Fibroblast of the aortic adventitia (primary cell): ENCODE measurements at places on chromosomes 12 and 14. TPM values are rescaled to one million over a fixed set of nuclear protein-coding genes. Genes with fewer than 3 reads are reported as not detected.
A peak's percentile ranks its signal among the peaks of the same experiment; 100 is the strongest.

The BCL11B gene
- 0.09 TPM in 1 of 2 replicates, not detected in the other for total RNA-seq

The FAIM2 gene
- total RNA-seq = 12.9 and 13.8 TPM in 2 replicates

DNA sequence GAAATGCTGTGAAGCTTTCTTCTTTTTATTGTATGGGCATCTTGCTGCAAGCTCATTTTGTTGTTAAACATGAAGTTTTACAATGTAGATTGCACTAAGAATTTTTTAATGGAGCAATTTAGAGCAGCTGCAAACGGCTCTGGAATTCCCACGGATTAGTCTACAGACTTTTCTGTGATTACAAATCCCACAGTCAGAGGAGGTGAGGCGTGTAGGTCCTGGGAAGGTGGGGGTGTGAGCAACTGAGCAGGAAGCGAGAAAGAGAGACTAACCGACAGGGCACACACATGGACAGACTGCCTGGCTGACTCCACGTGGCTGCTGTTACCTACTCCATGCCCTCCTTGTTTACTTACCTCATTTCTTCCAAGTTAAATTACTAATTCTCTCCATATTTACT lies 348.5 kb downstream of the NPAS3 start:
- DNase-seq = no peak

DNA sequence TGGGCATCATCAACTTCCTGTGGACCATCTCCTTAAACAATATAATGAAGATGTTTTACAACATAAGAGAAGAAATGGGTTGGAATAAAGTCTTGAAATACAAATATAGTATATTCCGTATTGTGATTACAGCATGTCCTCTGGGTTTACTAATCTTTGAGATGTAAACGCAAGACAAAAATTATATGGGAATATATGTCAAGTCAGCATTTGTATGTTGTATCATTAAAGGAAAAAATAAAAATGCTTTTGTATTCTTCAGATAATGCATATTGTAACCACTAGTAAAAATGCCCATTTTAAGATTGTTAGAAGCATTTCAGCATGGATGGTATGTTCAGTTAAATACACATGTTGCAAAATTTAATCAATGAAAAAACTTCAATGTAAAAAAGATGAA lies 893.3 kb downstream of the FLRT2 start:
- no peak for DNase-seq

- DNase-seq = no peak
Observed at GRCh38 chr14:33230021-33230420, 291.3 kb downstream of the NPAS3 start.

DNA sequence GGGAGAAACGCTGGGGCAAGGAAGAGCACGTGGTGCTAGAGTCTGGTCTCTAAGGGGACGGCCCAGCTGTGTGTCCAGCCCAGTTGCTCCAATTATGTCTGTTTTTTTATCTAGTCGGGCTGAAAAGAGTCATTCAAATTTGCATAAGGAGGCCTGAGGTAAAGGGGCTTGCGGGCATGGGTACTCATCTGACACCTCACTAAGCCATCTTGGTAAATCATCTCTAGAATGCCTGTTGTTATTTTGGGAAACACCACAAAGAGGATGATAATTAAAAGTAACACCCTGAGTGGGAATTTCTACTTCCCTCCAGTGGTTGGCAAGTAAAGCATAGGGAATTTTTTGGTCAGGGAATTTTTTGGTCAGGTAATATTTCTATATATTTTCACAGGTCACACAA lies 196.1 kb upstream of the ALG10B start:
- no peak for DNase-seq

DNA sequence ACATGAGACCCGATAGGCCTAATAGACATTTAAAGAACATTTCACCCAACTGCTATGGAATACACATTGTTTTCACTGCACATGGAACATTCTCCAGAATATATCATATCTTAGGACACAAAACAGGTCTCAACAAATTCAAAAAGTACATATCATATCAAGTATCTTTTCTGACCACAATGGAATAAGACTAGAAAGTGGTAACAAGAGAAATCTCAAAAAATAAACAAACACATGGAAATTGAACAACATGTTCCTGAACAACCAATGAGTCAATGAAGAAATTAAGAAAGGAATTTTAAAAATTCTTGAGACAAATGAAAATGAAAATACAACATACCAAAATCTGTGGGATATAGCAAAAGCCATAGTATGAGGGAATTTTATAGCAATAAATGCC lies 208.1 kb downstream of the PTPRO start:
- DNase-seq = no peak

DNA sequence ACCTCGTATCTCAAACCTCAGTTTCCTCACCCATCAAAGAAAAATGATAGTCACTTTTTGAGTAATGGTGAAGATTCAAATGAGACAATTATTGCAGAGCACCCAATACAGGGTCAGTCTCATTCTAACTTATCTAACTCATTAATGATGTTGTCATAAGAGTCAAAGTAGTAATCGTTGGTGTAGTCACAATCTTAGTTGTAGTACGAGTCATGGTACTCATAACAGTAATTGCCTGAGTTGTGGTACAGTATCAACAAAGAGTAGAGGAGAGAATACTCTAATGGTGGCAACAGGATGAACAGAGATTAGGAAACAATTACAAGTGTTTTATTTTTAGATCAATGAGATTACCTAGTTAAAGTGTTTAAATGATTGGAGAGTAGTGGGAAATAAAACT lies 93.6 kb upstream of the TMTC2 start:
- no peak for DNase-seq

DNA sequence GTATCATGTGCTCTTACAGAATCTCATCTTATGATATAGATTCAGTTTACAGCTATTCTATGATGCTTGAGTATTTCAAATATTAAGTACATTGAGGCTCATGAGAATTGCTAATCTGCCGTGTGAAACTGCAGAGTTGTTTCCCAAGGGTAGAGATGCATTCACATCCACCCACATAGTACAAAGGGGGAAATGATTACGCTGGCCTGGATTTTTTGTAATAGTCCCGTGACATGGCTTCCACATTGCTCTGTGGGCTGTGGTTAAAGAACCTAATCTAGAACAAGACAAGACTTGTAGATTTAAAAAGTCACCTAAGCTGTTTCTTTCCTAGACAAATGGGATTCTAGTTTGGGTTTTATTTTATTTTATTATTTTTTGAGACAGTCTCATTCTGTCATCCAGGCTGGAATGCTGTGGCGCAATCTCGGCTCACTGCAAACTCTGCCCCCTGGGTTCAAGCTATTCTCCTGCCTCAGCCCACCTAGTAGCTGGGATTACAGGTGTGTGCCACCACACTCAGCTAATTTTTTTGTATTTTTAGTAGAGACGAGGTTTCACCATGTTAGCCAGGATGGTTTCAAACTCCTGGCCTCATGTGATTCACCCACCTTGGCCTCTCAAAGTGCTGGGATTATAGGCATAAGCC lies 13.0 kb upstream of the RIOX1 start:
- peak; percentile 37 for DNase-seq

- DNase-seq = no peak
Observed at GRCh38 chr12:50662116-50662510, 101.8 kb upstream of the ATF1 start.

DNA sequence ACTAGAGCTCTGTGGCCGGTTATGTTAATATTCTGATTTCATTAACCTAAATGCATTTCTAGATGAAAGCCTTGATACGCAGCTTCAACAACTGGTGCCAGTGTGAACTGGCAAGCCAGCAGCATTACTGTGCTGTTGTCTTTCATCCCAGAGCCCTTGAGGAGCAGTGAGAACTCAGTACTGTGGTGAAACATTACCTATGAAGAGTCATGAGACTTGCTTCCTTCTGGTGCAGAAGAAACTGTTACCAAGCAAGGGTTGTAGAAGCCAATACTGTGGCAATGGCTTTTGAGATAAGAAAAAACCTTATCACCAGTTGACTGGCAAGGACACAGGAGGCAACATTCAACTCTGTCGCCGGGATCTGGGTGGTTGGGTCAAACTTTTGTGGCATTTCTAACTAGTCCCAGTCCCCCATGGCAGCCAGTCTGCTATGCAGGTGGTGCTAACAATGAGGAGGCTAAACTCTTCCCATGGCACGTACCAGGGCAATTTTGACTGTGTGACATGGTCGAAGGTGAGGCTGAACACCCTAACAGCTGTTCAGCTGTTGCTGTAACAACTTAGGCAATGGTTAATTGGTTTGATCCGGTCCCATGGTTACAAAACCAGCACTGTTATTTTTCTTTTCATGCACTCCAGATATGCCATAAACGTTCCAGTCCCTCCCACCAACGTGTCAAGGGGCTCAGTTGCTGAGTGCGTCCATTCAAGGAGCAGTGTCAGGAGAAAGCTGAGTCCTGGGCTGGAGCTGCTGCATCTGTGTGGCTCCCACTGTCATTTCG lies 12.6 kb upstream of the LGALS3 start:
- DNase-seq = no peak

DNA sequence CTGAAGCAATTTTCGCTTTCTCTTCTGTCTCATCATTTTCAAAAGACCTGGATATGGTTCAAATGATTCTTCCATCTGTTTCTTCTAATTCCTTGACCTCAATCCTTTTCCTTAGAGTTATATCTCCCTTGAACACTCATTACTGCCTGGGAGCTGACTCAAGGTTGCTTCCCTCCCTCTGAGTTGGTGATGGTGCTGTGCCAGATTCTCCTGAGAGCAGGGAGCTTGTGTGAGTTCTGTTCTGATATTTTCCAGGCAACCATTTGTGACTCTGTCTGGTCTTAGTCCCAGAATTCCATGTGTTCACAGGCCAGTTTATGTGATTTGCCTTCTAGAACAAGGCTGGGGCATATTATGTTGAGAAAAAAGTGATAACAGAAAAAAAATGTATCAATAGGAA lies 505.1 kb upstream of the SYT1 start:
- DNase-seq = peak; percentile 79

GRCh38 chr12:88063375-88063774 lies 34.2 kb upstream of the C12orf50 start:
- DNase-seq = no peak

GRCh38 chr12:4421590-4422031 lies 24.0 kb downstream of the FGF6 start:
- peak; percentile 38 for DNase-seq

GRCh38 chr12:131223791-131224225 lies 270.1 kb downstream of the ADGRD1 start:
- DNase-seq = no peak

The NAV3 gene
- 83.1 and 121 TPM in 2 replicates for total RNA-seq

The SIRT4 gene
- 0.90 and 3.6 TPM in 2 replicates for total RNA-seq

GRCh38 chr12:56699020-56699661 lies 11.1 kb upstream of the PTGES3 start:
- DNase-seq = no peak

GRCh38 chr12:49903351-49903699 lies 375 bp downstream of the FAIM2 start:
- no peak for DNase-seq

The MYH6 gene
- total RNA-seq = not detected in 2 replicates

DNA sequence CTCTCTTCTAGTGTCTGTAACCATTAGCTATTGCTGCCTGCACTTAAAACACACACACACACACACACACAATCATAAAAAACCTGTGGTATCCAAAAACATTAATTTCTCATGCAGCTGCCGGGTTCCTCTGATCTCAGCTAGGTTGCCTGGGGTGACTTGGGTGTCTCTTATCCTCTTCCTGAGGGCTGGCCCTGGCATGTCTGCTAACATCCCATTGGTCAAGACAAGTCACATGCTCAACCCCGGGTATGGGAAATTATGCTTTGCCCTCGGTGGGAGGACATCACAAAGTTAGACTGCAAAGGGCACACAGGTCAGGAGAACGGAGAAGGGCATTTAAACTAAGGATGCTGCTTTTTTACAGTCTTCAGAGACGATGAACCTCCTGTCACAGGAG lies 55.7 kb downstream of the TRPV4 start:
- peak; percentile 16 for DNase-seq

The TMPRSS12 gene
- total RNA-seq = not detected in 2 replicates

The HSPA2 gene
- 0.98 and 2.5 TPM in 2 replicates for total RNA-seq

The IL22 gene
- total RNA-seq = not detected in 2 replicates

GRCh38 chr12:79174626-79175025 lies 310.1 kb downstream of the SYT1 start:
- peak; percentile 88 for DNase-seq

DNA sequence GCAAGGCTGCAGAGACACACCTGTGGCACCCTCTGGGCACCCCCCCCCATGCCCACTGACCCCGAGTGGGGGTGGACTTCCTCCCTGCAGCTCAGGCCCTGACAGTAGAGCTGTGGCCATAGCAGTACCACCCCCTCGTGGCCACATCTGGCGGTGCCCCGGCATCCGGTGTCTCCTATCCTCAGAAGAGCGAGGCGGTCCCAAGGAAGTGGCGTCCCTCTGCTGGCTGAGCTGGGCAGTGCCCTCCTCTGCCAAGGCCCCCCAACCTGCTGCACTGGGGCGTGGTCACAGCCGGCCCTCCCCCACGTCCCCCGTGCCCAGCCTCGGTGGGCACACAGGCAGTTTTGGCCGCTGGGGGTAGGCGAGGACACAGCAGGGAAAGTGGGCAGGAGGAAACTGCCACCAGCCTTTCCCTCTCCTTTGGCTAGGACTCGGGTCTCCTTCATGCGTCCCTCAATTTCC lies 6.0 kb upstream of the SLC6A12 start:
- peak; percentile 10 for DNase-seq

DNA sequence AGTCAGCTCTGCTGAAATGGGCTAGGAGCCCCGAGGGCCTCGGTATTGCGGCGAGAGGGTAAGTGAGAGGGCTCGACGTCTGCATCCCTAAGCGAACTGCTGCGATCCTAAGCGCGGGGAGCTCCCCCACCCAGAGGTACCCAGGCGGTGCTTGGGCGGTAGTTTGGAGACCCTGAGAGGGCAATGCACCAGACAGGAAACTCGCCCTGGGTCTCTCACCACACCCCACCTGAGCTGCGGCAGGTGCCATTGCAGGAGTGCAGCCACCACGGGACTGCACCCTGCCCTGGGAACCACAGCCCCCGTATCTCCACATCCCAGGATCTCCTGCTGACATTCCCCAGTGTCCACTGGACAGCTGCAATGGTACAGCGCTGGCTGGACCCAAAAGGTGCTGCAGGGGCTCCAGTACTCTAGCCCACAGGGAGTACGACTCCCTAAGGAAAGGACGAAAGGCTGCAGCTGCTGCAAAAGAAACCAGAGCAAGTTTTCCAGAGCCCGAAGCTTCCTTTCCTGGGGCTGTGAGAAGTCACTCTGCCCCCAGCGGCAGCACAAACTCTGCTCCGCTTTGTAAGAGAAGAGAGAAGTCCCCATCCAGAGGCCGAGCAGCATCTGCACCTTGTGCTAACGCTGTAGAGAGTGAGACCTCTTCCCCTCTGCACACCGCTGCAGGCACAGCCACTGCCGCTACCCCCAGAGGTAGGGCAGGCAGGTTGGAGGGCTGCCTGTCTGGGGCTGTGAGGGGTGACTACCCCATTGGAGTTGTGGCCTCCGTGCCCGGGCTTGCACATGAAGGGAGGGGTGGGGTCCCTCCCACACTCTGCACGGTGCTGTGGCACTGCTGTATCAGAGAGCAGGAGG lies 31.1 kb upstream of the MON2 start:
- peak; percentile 70 for DNase-seq

- no peak for DNase-seq
Observed at GRCh38 chr14:94641632-94641955, 29.4 kb downstream of the SERPINA3 start.

DNA sequence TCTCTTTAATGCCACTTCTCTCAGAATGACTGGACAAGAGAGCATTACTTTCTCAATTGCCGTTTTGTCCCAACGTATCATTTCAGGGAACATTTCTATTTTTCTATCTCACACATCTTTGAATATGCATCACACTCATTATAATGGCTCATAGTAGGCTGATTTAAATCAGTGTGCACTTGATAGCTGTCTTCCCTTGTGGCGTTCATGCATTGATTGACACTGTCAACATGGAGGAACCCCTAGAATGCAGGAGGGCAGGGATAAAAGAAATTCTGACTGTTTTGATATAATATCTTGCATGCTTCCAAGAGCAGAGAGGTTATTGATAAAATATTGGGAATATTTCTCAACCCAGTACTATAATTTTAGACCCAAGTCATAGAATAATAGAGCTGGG lies 1528.9 kb upstream of the FLRT2 start:
- no peak for DNase-seq
